ENCODE measurements at places on chromosomes 16 and 17.

DNA sequence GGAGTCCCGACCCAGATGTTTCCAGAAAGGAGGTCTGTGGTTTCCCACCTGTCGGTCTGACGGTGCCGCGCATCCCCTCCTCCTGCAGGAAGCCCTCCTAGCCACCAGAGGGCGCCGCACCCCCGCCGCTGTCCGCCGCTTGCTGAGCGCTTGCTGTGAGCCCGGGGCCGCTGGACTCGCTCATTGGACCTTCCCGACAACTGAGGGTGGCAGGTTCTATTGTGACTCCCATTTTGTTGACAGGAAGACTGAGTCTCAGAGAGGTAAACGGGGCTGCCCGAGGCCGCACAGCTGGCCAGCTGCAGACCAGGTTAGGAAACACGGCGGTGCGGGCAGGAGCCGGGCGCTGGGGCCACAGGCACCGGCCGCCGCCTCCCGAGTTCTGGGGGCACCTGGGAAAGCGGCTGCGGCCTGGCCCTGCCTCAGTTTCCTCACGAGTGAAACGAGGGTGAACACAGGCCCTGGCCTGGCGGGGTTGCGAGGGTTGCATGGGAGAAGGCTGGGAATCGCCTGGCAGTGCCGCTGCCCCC lies 191.1 kb upstream of the CIBAR2 start:
- H3K36me3 ChIP-seq = no peaks in the 10 kb centered on the region
- no peak overlapping the region for H3K27ac ChIP-seq
- H3K27me3 ChIP-seq = peaks cover 11% of the 10 kb centered on the region

DNA sequence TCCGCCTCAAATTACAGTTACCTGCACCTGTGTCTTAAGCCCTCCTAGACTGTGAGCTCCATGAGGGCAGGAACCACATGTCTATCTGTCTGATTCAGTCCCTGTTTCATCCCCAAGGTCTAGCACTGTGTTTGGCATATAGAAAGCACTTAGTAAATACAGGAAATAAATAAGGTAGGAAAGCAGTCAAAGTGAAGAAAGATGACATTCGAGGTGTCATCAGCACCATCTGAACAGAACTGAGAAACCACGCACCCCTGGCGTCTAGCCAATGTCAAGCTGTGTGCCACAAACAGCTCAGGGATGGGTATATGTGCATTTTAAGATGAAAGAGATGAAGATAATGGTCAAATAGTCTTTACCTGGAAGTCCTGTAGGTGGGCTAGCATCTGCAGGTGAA lies 79.6 kb upstream of the ATP2A3 start:
- DNase-seq = peak; percentile 85
- H3K4me1 ChIP-seq = peaks cover 12% of the 10 kb centered on the region
- no peak overlapping the region for H3K4me3 ChIP-seq
- H3K27ac ChIP-seq = peak overlapping the region; percentile 61
- no peaks in the 10 kb centered on the region for H3K27me3 ChIP-seq

DNA sequence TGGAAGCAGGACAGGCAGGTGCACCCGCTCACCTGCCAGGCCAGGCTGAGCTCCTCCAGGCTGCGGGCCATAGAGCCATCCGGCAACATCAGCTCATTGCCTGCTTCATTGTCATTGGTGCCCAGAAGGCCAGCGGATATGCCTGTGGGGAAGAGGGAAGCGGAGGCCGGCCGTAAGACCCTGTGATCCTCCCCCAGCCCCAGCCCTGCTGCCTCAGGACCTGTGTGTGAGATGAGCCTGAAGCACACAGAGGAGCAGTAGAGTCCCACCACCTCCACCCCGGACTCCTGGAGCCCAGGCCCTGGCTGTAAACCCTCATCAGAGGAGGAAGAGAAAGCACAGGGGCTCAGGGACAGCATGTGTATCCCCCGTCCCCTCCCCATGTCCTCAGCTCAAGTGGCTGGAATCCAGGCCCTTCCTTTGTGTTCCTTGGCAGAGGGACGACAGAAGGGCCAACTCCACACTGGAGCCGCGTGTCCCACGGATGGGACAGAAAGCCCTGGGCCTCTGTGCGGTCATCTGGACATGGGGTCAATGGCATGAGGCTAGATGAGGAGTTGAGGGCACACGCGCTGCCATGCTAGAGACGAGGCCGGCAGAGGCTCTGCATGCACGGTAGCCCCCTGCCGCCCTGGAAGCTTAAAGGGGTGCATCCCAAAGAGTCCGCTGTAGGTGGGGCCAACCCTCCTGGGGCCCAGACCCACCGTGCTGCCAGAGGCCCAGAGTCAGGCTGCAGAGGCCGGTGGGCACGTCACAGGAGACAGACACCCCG lies 39.1 kb downstream of the RMI2 start:
- no peak overlapping the region for H3K27ac ChIP-seq
- H3K4me3 ChIP-seq = no peak overlapping the region
- H3K4me1 ChIP-seq = peaks cover 19% of the 10 kb centered on the region
- no peaks in the 10 kb centered on the region for H3K36me3 ChIP-seq
- peak; percentile 54 for DNase-seq

DNA sequence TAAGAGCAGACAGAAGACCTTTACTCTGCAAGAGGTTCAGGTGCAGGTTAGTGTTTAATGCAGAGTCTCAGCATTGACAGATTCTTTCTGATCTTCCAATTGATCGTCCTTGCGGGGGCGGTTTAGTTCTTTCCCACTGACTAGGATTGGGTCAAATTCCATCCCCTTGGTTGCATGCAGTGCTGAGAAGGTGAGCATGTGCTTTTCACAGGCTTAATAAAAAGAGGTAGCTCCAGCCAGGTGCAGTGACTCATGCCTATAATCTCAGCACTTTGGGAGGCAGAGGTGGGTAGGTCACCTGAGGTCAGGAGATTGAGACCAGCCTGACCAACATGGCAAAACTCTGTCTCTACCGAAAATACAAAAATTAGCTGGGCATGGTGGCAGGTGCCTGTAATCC lies 7.5 kb upstream of the ITGAD start:
- no peaks in the 10 kb centered on the region for H3K36me3 ChIP-seq
- H3K27me3 ChIP-seq = peaks cover 30% of the 10 kb centered on the region
- H3K4me1 ChIP-seq = peaks cover 12% of the 10 kb centered on the region
- H3K4me3 ChIP-seq = no peak overlapping the region
- no peak overlapping the region for H3K27ac ChIP-seq

DNA sequence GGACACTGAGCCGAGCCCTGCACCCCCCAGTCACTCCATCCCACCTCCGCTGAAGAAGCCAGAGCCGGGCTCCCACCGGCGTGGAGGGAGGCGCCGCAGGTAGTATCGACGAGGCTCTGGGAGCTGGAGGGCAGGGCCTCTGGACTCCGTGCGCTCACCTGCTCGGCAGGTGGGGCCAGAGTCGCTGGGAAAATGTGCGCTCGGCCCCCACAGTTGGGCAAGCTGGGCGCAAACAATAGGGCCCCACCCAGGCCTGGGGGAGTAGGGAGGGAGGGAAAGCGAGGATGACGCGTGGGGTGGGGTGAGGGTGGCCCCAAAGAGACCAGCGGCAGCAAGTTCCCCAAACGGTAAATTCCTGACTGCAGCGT lies 668 bp downstream of the JUP start:
- DNase-seq = peak; percentile 82
- H3K4me1 ChIP-seq = peaks cover 24% of the 10 kb centered on the region
- peak overlapping the region; percentile 56 for H3K4me3 ChIP-seq
- peaks cover 19% of the 10 kb centered on the region for H3K27me3 ChIP-seq
- H3K36me3 ChIP-seq = no peaks in the 10 kb centered on the region
- H3K27ac ChIP-seq = no peak overlapping the region

Measured in spleen (tissue), 13 donors.